Dorsolateral prefrontal cortex (tissue), 122 donors: ENCODE measurements at places on chromosomes 2 and 18. TPM values are rescaled to one million over a fixed set of nuclear protein-coding genes. Genes with fewer than 3 reads are reported as not detected.

- no peak for DNase-seq
Observed at GRCh38 chr18:35180455-35180854, 60.4 kb upstream of the ZNF397 start.

DNA sequence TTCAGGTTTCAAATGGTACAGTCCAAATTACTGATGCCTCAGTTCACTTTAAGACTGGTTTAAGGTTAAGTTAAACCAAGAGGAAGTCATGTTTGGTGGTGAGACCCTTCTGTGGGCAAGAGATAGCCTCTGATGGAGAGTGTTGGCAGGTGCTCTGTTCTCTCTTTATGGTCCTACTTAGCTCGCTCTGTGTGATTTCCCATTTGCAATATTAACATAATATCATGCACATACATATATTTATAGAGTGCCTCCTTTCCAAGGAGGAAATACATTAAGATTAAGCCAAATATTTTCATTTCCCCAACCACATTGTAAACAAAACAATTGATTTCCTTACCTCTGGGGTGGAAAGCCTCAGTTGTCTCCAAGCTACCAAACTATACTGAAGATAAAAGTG lies 222.4 kb downstream of the PIK3C3 start:
- DNase-seq = no peak

DNA sequence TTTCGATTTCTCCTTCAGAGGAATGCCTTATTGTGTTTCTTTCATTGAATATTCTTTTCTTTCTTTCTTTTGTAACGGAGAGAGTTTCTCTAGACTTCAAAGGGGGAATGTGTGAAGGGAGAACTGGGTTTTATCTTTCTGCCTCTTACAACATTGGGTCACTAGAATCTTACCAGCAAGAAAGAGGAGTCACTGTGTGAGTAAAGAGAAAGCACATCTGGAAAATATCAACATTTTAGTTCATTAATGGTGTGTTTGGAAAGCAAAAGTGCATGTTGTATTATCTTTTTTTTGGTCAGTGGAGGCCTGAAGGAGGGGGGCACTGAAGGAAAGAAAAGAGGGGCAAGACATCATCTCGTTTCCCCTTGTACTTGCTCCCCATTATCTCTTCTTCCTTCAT lies 86.6 kb upstream of the THOC1 start:
- DNase-seq = no peak

The RNU2-63P gene
- total RNA-seq = not detected
